Stomach (tissue), 19 donors: ENCODE measurements at places on chromosomes 7 and 10. TPM values are rescaled to one million over a fixed set of nuclear protein-coding genes. Genes with fewer than 3 reads are reported as not detected.

The CALML5 gene
- total RNA-seq, result not detected

The MYPN gene
- not detected for total RNA-seq

The NANOS1 gene
- total RNA-seq, result 7.5 TPM

The CCZ1B gene
- 86.8 TPM for total RNA-seq

The HOGA1 gene
- not detected for total RNA-seq

The FKBP6 gene
- total RNA-seq, result not detected

The THSD7A gene
- 0.29 TPM for total RNA-seq

The RNF32 gene
- total RNA-seq, result not detected

The PTPN20 gene
- total RNA-seq, result not detected

- H3K27ac ChIP-seq, result peak overlapping the region; percentile 6
- no peaks in the 10 kb centered on the region for H3K27me3 ChIP-seq
- no peaks in the 10 kb centered on the region for H3K36me3 ChIP-seq
- peaks cover 100% of the 10 kb centered on the region for H3K4me1 ChIP-seq
- H3K4me3 ChIP-seq, result peak overlapping the region; percentile 3
These were observed 56.8 kb downstream of the HK1 start for GRCh38 chr10:69335063-69335587.

DNA sequence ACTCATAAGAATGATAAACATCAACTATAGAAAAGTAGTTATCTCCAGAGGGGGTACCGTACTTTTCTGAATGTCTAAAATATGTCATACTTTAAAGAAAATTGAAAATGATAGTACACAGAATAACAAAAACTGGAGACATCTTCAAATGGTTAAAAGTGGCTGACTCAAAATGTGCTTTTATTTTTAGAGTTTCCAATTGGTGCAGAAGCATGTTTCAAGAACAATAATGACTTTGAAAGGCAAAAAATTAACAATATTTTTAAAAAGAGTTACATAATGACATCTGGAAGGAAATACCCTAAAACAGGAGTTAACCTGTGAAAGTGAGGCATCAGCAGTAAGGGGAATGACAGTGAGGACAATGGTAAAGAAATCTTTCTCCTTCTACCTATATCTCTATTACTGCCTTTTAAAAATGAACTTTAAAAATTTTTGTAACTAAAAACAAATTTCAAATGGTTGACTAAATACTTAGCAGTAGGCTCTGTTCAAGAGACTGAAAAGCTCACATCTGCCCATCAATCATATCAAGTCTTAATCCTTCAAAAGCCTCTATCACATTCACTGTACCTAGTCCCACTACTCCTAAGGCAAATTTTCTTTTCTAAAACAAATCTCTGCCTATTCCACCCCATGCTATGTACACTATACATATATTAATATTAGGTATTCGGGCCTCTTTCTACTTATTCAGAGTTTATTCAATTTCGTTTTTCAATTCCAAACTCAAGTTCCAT lies 3.0 kb downstream of the ASZ1 start:
- no peak overlapping the region for H3K27ac ChIP-seq
- DNase-seq, result no peak
- H3K4me3 ChIP-seq, result no peak overlapping the region
- no peaks in the 10 kb centered on the region for H3K36me3 ChIP-seq

- no peaks in the 10 kb centered on the region for H3K36me3 ChIP-seq
- H3K27me3 ChIP-seq, result no peaks in the 10 kb centered on the region
- no peak overlapping the region for H3K27ac ChIP-seq
These were observed 1.7 kb downstream of the LRRN3 start for GRCh38 chr7:111092406-111093236.

- H3K36me3 ChIP-seq, result no peaks in the 10 kb centered on the region
- H3K27me3 ChIP-seq, result no peaks in the 10 kb centered on the region
- peaks cover 25% of the 10 kb centered on the region for H3K4me1 ChIP-seq
- DNase-seq, result no peak
These were observed 304.4 kb downstream of the ZEB1 start for GRCh38 chr10:31623466-31623865.

DNA sequence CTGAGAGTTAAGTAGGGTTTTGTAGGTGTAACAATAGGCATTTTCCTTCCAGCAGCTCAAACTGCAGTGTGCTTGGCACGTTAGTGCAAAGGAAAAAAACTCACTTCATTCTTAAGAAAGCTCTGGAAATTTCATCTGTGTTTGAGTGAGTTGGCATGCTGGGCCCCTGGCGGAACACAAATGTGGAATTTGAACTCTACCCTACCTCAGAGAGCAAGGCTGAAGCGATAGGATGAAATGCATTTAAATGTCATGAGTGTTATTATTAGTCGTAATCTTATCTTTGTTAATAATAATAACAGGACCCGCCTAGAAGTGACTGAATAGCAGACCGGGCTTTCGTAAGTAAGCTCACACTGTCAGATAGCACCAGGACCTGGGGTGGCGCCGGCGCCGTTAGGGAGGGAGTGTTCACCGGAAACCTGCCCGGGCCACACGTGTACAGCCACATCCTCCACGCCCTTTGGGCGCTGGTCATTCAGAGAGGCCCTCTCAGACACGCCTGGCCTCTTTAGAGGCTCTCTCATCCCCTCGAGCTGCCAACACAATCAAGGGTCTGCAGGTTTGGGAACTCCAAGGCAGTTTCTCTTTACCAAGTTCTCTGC lies 63.5 kb downstream of the GRK5 start:
- peak; percentile 91 for DNase-seq
- peaks cover 91% of the 10 kb centered on the region for H3K4me1 ChIP-seq
- H3K27ac ChIP-seq, result peak overlapping the region; percentile 89
- H3K36me3 ChIP-seq, result no peaks in the 10 kb centered on the region
- no peak overlapping the region for H3K4me3 ChIP-seq

DNA sequence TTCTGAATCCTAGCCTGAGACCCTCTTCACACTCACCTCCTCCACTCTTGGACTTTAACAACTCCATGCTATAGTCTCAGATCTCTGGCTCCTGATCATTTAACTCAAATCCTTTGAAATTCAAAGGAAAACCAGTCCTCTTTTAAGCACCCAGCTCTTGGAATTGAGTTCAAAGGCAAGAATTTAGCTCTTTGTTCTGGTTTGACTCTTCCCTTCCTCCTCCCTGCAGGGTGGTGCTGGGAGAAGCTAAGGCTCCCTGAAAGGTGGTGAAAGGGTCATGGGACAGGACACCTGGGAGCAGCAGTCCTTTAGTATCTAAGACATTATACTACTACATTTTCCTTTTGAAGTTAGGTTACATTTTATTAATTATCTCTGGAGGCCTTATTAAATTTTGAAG lies 259.4 kb downstream of the CCSER2 start:
- H3K27me3 ChIP-seq, result no peaks in the 10 kb centered on the region
- H3K4me1 ChIP-seq, result no peaks in the 10 kb centered on the region
- no peaks in the 10 kb centered on the region for H3K36me3 ChIP-seq

GRCh38 chr10:24879861-24880260 lies 72.5 kb downstream of the PRTFDC1 start:
- H3K27ac ChIP-seq, result no peak overlapping the region
- no peaks in the 10 kb centered on the region for H3K27me3 ChIP-seq
- no peak overlapping the region for H3K4me3 ChIP-seq

GRCh38 chr7:140738280-140738679 lies 41.8 kb downstream of the NDUFB2 start:
- peaks cover 53% of the 10 kb centered on the region for H3K36me3 ChIP-seq
- no peak overlapping the region for H3K4me3 ChIP-seq
- H3K27me3 ChIP-seq, result no peaks in the 10 kb centered on the region
- no peaks in the 10 kb centered on the region for H3K4me1 ChIP-seq
- H3K27ac ChIP-seq, result no peak overlapping the region

DNA sequence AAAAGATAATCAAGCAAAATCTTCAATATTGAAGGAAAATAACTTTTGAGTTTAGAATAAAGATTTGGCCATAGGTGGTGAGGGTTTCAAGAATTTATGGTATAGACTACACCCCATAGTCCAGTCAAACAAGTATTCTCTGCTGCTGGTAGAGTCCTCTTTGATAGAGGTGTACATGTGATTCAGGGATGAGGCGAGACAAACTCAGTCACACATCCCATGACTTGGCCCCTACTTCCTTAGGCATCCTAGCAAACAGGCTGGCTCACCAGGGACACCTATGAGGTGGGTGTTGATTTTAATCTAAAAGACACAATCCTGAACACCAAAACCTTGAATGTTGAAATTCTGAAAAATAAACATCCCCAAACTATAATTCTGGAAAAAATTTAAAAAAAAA lies 78.1 kb upstream of the SLC25A13 start:
- no peaks in the 10 kb centered on the region for H3K27me3 ChIP-seq
- H3K4me1 ChIP-seq, result peaks cover 3% of the 10 kb centered on the region
- no peaks in the 10 kb centered on the region for H3K36me3 ChIP-seq

DNA sequence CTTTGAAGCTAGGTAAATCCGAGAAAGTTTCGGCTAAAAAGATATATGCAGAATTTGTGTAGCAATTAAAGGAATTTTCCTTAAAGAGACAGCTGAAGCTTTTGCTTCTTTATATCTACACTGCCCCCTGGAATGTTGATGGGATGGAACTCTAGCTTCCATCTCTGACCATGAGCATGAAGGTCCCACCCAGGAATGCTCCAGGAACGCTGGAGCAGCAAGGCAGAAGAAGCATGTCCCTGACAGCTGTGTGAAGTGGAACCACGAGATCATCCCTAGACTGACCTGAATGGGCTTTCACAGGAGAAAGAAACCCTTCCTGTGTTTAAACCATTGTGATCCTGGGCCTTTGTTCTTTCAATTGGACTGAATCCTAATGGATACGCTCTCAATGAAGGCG lies 99.7 kb upstream of the NOBOX start:
- no peaks in the 10 kb centered on the region for H3K27me3 ChIP-seq
- H3K4me1 ChIP-seq, result peaks cover 9% of the 10 kb centered on the region
- H3K27ac ChIP-seq, result no peak overlapping the region
- H3K4me3 ChIP-seq, result no peak overlapping the region

DNA sequence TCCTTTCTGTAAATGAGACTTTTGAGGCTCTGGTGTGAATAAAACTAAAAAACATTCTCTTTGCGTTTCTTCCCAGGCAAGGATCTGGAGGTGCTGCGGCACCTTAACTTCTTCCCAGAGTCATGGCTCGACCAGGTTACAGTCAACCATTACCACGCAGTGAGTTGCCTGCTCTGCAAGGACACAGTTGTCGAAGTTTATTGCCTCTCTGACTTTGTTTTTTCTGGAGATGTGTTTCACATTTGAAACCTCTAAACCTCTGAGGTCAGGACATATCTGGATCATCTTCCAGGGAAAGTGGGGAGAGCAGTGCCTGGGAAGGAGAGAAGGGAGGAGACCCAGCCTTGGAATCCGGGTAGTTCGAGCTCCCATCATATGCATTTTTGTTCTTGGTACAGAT lies 43.4 kb upstream of the PLEKHA1 start:
- no peak for DNase-seq
- H3K4me1 ChIP-seq, result no peaks in the 10 kb centered on the region
- H3K27me3 ChIP-seq, result no peaks in the 10 kb centered on the region
- H3K4me3 ChIP-seq, result no peak overlapping the region

DNA sequence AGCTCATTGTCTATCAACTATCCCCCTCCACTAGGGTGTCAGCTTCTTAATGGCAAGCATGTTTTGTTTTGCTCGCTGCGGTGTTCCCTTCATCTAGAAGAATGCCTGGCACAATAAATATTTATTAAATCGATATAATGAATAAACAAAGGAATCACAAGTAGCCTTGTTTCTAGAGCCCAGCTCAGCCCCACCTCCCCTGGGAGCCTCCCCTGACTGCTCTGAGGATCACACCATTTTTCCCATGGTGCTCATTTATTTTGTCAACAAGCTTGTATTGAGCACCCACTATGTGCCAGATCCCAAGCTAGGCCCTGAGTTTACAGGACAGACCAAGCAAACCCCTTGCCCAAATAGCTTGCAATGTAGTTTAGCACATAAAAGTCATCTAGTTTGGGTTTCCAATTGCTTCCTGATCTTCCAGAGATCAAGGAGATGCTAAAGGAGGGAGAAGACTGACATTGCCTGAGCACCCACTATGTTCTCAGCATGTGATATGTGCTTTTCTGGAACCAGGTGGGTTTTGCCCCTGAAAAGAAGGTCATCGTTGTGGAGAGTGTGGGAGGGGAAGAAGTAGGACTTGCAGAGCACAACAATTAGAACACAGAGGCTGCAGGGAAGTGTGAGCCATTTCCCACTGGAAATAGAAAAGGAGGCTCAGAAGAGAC lies 42.3 kb upstream of the GPAM start:
- no peaks in the 10 kb centered on the region for H3K36me3 ChIP-seq
- no peaks in the 10 kb centered on the region for H3K4me1 ChIP-seq
- no peak overlapping the region for H3K27ac ChIP-seq

- H3K4me3 ChIP-seq, result no peak overlapping the region
- no peak overlapping the region for H3K27ac ChIP-seq
- H3K27me3 ChIP-seq, result peaks cover 37% of the 10 kb centered on the region
- no peaks in the 10 kb centered on the region for H3K36me3 ChIP-seq
- DNase-seq, result no peak
- peaks cover 18% of the 10 kb centered on the region for H3K4me1 ChIP-seq
These were observed 3.8 kb downstream of the NODAL start for GRCh38 chr10:70437721-70438120.

DNA sequence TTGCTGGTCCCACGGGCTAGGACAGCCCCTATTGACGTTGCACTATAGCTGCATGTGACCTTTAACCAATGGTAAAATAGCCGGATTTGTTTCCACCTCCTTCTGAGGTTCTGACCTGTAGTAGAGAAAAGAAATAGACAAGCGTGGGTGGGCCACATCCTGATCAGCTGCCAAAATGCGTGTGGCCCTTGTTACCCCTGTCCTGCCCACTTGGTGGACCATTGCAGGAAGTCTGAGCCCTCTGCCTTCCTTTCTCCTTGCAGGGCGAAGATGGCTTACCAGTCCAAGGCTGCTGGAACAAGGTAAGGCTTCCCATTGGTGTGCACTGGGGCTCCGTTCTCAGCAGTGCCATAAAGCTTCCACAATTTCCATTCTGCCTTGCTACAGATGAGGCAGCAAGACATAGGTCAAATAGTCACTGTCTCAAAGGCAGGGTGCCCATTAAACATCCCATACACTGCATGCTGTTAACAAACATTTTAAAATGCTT lies 95.9 kb upstream of the MACROH2A2 start:
- H3K4me3 ChIP-seq, result no peak overlapping the region
- no peak for DNase-seq
- H3K4me1 ChIP-seq, result no peaks in the 10 kb centered on the region
- no peaks in the 10 kb centered on the region for H3K27me3 ChIP-seq

DNA sequence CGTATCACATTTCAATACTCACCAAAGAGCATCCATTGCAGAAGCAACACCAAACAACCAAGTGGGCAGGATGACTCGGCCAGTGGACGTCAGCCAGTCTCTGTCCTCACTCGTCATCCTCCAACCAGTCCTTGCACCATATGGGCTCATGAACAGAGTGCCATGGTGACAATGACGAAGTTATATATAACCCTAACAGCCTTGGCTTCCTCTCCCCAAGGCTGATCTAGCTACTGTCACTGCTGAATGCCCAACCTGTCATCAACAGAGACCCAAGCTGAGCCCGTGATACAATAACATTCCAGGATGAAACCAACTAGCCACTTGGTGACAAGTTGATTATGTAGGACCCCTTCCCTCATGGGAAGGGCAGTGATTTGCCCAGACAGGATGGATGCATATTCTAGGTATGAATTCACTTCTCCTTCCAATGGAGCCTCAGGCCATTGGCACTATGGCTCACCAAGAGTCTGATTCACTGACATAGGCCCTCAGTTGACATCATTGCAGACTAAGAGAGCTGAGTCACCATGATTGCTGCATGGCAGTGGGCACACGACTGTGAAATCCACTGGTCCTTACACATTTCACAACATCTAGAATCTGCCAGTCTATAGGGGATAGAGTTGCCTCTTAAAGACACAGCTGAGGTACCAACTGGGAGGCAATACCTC lies 26.3 kb upstream of the PPIF start:
- H3K4me1 ChIP-seq, result peaks cover 58% of the 10 kb centered on the region
- no peaks in the 10 kb centered on the region for H3K36me3 ChIP-seq
- H3K27me3 ChIP-seq, result no peaks in the 10 kb centered on the region
- no peak for DNase-seq
- no peak overlapping the region for H3K4me3 ChIP-seq
